Mammary epithelial cell (primary cell): ENCODE measurements at places on chromosomes 7 and 10.

DNA sequence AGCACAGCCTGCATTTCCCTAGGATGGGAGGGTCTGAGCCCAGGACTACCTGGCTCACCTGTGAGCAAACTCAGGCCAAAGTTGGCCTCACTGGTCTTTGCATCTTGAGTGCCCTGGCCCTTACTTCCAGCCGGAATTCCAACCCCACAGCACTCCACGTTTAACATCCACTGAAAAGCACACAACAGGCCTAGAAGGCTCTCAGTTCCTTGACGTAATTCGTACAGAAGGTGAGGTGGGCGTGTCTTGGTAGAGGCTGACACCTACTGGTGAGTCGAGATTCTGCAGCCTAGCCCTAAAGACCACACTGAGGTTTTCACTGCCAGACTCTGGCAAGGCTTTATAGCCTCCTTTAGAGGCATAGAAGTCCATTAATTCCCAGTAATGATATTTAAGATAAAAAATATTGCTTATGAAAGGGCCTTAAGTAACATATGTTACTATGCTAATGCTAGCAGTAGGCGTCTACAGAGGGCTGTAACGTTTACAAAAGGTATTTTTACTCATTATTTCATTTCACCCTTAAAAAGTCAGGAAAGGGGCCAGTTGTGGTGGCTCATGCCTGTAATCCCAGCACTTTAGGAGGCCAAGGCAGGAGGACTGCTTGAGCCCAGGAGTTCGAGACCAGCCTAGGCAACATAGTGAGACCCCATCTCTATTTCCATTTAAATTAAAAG is 95.8 kb downstream of the HIP1 start:
- peak; percentile 50 for DNase-seq

GRCh38 chr10:93152136-93152535 is 78.4 kb downstream of the CYP26A1 start:
- peak; percentile 44 for DNase-seq

- DNase-seq, result no peak
Measured at GRCh38 chr10:110544958-110545537, 22.4 kb upstream of the SMC3 start.

- no peak for DNase-seq
Measured at GRCh38 chr10:12568391-12569009, 219.2 kb downstream of the CAMK1D start.

DNA sequence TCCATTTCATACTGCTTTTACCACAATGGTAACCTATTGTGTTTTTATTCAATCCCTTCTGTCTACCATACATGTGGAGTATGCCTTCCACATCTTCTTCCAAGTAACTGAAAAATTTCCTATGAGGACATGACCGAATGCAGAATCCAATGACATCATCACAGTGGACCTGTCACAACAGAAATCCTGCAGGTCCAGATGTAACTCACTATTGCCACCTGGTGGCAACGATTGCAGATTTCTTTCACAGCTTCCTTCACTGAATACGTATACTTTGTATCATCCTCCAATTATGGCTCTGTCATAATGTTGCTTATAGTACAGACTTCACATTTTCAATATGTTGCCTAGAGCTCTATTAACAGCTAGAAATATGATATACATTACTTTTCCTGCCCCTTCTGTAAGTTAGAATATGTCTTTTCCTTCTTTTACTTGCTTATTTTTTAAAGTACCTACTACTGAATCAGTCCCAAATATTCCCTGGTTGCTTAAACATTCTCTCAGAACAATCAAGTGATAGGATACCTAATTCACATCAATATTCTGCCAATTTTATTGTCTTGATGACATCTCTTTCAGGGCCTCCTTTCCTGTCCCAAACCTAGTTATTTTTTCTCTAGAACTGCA is 45.4 kb downstream of the SLC13A1 start:
- DNase-seq, result peak; percentile 73

GRCh38 chr10:670990-671389 is 18.5 kb downstream of the DIP2C start:
- DNase-seq, result no peak

DNA sequence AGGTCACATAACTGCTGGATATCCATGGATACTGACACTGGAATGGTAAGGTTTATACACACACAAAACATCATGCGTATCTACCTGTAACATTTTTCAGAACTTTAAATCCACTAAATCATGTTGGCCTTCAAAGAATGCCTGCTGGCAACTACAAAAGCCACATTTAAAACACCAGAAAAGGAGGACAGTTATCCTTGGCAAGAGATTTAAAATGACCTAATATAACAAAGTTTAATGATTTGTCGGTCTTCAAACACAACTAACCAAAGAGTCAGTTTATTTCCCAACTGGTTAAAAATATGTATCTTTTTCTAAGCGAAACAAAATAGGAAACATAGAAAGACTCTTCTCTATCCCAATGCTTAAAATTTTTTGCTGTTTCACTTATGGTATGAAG is 24.0 kb downstream of the WAPL start:
- no peak for DNase-seq

- no peak for DNase-seq
Measured at GRCh38 chr7:25545124-25546008, 317.1 kb upstream of the NPVF start.

GRCh38 chr7:155584763-155585531 is 38.6 kb upstream of the CNPY1 start:
- no peak for DNase-seq

DNA sequence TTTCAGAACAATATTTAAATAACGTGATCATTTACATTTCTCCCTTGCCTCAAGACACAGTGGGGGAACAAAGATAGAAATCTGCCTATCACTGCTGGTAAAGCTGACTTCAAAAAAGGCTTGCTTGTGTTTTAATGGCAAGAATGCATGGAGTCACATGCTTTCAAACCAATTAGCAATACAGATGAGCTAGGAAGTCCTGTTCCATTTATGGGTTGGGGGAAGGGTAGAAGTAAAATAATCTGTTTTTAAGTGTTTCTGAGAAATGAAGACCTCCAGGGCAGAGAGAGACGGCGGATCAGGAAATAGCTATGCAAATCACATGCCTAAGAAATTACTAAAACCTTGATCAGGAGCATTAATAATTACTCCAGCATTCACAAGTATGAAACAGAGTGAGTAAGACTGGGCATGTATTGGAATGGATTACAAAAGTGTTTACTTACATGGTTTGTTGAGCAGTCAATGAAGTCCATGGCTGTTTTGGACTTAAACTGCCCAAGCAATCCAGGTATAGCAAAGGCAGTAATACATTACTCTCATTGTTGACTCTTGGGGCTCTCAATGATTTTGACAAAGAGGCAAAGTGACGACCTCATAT is 142.0 kb downstream of the ARID5B start:
- no peak for DNase-seq

GRCh38 chr7:116786791-116787443 is 75.5 kb upstream of the CAPZA2 start:
- DNase-seq, result peak; percentile 70

- DNase-seq, result no peak
Measured at GRCh38 chr10:86953747-86954680, 3.4 kb downstream of the MMRN2 start.
